ENCODE measurements at places on chromosomes 5 and 9.

DNA sequence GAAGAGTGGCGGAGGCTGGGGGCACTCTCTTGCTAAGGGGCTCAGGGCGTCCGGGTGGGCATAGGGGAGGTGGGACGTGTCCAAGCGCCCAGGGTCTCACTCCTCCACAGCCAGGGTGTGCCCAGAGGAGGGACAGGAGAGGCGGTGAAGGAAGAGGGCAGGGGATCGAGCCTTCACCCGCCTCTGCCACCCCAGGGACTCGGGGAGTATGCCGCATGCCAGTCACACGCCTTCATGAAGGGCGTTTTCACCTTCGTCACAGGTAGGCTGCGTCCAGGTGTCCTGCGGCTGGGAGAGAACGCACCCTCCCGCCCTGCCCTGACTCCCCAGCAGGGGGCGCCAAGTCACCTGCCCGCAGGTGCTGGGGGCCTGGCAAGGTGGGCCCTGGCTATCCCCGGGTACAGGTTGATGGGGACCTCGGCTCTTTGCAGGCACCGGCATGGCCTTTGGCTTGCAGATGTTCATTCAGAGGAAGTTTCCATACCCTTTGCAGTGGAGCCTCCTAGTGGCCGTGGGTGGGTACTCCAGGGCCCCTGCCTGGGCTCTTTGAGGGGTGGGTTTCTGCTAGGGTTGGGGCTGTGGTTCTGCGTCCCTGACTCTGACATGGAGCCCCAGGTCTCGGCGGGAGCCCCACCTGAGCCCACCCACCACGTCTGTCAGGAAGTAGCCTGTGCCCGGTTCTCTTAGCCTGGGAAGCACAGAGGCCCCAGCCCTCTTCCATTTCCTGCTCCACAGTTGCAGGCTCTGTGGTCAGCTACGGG lies 552 bp downstream of the TMEM141 start:
- peak; percentile 60 for DNase-seq

DNA sequence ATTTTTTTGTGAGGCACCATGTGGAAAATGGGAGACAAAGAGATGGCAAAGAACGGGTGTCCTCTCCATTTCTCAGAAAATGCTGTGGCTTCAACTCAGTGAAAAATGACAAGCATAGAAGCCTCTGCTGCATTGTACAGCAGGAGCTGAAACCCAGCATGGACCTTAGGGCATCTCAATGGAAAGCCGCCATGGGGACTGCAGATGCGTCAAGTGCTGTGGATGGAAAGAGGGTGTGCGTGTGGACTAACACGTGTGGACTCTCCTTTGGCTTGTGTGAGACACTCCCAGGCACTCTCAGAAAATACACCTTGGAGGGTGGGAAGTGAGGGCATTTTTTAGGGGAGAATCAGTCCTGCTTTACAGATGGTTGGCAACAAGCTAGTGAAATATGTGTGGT lies 2.2 kb upstream of the GLRX start:
- no peak for DNase-seq

GRCh38 chr9:129343424-129344375 lies 165.6 kb upstream of the IER5L start:
- DNase-seq, result peak; percentile 64

GRCh38 chr9:15276328-15276938 lies 30.6 kb downstream of the TTC39B start:
- DNase-seq, result no peak

DNA sequence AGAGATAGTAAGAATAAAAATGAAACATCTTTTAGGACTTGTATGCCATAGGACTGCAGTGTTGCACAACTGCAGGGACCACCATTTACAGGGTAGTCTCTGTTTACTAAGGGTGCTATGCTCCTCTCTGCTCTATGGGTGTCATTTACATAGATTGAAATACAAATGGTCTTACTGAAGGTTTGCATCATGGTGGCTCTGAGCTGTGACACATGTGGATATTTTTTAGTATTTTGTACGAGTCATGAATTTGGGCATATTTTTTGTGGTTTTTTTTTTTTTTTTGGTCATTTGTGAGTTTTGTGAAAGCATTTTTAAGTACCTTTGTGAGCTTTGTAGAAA lies 47.4 kb downstream of the CSNK1G3 start:
- no peak for DNase-seq

DNA sequence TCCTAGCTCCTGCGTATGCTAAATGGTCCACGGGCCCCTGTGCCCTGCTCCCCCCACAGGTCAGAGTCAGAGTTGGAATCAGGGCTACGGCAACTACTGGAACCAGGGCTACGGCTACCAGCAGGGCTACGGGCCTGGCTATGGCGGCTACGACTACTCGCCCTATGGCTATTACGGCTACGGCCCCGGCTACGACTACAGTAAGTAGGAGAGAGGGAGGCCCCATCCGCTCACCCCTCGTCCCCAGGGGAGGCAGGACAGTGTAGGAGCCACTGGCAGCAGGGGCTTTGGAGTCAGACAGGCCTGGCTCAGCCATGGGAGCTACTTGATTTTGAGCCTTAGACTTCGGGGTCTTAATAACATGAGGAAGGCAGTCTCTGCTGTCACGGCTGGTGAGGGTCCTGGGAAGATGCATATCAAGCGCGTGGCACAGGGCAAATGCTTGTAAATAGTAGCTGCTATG lies 5.8 kb downstream of the HNRNPAB start:
- no peak for DNase-seq

DNA sequence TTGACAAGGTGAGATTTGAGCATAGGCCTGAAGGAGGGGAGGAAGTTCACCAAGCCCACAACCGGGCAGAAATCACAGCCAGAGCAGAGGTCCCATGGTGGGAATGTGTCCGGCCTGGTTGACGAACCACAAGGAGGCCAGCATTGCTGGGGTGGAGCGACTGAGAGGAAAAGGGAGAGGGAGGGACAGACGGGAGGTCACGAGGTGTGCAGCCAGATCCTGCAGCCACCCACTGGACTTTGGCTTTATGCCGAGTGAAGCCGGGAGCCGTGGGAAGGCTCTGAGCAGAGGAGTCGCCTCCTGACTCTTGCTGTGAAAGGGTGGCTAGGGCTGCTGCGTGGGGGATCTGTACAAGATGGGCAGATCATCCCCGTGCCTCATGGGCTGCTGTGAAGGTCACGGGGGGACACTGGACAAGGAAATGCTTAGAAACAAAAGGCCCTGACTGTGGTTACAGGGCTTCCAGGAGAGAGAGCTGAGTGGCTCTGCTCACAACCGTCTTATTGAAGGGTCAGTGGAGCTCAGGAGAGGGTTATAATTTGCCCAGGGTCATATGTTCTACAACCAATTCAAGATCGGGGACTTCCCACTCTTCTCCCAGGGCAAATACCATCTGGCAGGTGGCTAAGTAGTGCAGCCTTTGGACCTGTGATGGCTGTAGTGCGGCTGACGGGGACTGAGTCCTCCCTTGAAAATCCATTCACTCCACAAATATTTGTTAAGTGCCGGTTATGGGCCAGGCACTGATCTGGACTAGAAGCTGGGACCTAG lies 15.6 kb upstream of the CD74 start:
- no peak for DNase-seq

- DNase-seq, result no peak
These were observed 107.5 kb downstream of the ROR2 start for GRCh38 chr9:91842358-91843049.

DNA sequence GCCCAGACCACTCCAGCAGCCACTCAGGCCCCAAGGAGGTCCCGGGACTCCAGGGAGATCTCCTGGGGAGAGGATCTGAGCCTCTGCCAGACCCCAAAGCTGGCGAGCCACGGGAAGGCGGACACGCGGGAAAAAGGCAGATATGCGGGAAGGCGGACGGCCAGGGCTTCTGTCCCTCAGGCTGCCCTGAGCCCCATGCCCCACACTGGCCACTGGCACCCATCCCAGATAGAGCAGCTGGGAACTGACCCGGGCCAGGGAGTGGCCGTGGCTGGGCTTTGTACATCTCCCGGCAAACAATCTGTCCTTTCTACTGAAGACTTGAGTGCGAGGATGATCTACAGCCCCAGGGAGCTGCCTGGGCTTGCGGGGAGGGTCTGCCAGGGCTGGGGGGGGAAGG lies 21.1 kb upstream of the NOTCH1 start:
- peak; percentile 60 for DNase-seq

GRCh38 chr5:135466178-135467050 lies 14.3 kb upstream of the TIFAB start:
- peak; percentile 87 for DNase-seq

- DNase-seq, result no peak
These were observed 40.0 kb upstream of the PDZD2 start for GRCh38 chr5:31598640-31599611.

- DNase-seq, result no peak
These were observed 11.4 kb downstream of the VDAC1 start for GRCh38 chr5:133993185-133993936.

GRCh38 chr9:95736891-95737522 lies 138.5 kb upstream of the ERCC6L2 start:
- DNase-seq, result no peak

DNA sequence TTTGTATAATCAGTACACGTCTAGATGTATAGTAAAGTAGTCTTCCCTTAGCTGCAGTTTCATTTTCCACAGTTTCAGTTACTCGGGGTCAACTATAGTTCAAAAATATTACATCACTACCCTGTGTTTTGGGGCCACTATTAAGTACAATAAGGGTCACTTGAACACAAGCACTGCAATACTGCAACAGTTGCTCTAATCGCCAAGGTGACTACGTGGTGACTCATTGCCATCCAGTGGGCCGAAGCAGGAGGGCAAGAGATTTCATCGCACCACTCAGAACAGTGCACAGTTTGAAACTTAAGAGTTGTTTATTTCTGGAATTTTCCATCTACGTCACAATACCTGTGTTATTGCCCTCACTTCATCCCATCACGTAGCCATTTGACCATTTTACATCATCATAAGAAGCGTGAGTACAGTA lies at the start of gene ARL14EPL:
TSS of gene ARL14EPL (plus strand) at position 379 of the 424 bp plus-strand sequence. CDS start 18,994 bp downstream, outside the sequence.
- peak; percentile 30 for DNase-seq

DNA sequence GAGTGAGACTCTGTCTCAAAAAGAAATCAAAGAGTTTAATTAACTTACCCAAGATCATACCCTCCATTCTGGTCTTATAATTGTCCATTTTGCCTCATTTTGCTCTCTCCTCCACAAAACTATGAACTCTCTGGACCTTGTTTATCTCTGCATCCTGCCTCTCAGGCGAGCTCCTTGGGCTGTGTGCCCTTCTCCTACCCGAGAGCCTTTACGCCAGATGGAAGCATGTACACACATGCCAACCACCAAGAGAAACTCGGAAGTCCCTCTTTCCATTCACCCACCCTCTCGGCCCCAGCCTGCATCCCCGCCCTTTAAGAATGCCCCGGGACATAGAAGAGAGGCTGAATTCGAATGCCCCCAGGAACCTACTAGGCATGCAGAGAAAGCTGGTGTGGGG lies 25.9 kb downstream of the CPLX2 start:
- DNase-seq, result no peak

Measured in right hindlimb (tissue), 1 donor.